ENCODE measurements at places on chromosomes 6 and 20.

GRCh38 chr6:3418496-3419060, 38.3 kb downstream of the SLC22A23 start:
- DNase-seq: no peak

DNA sequence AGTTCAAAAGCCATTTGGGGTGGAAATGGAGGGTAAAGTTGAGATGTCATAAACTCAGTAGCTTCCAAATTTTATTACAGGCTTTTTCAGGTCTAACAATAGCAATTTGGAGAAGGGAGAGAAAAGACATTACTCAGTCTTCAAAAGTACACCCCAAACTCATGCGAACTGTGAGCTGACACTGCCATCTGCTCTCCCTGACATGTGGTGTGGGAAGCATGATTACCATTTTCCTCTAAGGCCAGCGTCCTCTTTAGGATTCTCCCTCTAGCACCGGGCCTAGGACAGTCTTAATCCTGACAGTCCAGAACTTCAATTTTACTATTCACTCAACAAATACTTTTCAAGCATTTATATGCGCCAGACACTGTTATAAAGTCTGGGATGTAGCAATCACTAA, 536.0 kb upstream of the JARID2 start:
- DNase-seq: no peak

GRCh38 chr6:28207510-28208110, 17.5 kb upstream of the ZSCAN9 start:
- DNase-seq: peak; percentile 73

- no peak for DNase-seq
Observed at GRCh38 chr6:163994566-163994965, 580.0 kb downstream of the QKI start.

DNA sequence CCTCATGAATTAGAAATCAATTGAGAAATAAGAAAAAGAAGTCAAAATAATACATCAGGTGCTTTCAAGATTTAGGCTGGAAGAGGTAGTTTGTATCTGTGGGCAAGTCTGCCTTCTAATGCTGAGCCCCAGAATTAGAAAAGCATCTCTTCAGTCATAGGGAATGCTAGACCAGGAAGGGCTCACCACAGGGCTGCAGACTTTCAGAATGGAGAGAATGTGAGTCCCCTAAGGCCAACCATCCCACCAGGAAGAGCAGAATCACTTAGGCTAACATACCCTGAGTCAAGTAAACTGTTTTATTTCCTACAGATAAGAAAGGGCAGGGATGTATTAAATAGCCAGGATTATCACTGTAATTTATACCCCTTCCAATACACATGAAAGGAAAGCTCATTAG, 510.2 kb downstream of the RNF144B start:
- DNase-seq: no peak

DNA sequence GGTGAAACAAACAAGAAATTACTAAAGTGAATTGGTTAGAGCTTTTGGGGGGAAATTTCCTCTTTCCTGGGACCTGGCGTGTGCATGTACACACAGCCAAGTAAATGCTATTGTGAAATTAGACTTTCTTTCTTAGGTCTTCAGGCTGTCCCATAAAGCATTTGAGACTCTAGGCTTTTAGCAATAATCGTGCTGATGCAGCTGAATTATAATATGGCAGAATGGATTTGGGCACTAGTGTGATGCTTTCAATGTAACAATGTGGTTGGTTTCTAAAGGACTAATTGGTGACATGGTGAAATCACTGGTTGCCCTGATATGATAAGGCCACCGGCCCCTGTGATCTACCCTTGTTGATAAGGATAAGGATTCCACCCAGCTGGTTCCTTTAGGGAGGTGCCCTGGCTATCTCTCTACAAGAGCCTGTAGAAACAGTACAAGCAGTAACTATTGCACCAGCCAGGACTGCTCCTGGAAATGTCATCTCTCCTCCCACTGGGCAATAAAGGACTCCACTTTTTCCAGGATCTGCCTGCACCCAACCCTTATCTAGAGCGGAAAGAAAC, 164.1 kb downstream of the TFAP2A start:
- no peak for DNase-seq

GRCh38 chr6:154865291-154865690, 129.8 kb upstream of the TIAM2 start:
- no peak for DNase-seq

DNA sequence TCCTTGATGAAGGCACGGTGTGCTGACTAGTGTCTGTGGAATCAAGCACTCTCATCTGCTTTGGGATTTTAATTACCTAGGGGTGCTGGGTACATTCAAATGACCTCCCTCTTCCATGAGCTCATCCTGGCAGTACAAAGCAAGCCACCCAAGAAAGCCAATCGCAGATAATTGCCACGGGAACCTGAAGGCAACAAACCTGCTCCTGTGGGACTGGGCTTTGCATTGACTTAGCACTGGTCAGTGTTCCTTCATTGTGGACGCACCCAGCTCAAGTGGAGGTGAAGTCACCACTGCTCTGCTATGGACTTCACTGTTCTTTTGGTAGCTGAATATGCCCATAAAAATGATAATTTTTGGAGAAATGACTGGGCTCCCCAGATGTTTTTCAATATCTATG, 261.6 kb upstream of the FERMT1 start:
- no peak for DNase-seq

GRCh38 chr20:57231951-57232428, 34.5 kb downstream of the BMP7 start:
- DNase-seq: no peak

DNA sequence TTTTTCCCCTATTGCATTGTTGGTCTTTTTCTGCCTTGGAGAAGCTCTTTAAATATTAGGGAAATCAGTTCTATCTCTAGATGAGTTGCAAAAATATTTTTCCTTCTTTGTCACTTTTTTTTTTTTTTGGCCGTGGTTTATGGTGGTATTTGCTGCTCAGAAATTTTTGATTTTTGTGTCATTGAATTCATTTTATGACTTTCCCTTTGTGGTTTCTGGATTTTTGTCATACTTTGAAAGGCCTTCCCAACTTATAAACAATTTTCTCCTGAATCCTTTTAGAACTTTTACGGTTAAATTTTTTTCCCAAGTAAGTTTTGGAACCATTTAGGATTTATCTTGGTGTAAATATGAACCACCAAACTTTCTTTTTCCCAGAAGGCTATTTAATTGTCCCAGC, 145.6 kb downstream of the GJA10 start:
- no peak for DNase-seq

DNA sequence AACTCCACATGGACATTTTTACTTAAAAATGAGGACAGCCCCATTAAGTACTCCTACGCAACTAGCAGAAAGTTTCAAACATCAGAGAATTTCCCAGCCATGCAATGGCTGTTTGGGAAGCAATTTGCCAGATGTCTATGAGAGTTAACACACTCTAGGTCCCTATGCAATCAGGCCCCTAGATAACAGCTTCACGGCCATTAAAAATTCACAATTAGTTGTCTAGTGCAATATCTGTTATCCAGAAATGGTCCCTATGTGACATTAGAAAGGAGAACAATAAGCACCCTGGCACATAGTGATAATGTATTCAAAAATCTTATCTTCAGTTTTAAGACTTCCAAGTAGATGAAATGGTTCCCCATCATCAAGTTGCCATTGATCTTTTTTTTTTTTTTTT, 174.3 kb upstream of the NRSN1 start:
- DNase-seq: no peak

- DNase-seq: no peak
Observed at GRCh38 chr6:25138934-25139415, 140.2 kb upstream of the CARMIL1 start.

DNA sequence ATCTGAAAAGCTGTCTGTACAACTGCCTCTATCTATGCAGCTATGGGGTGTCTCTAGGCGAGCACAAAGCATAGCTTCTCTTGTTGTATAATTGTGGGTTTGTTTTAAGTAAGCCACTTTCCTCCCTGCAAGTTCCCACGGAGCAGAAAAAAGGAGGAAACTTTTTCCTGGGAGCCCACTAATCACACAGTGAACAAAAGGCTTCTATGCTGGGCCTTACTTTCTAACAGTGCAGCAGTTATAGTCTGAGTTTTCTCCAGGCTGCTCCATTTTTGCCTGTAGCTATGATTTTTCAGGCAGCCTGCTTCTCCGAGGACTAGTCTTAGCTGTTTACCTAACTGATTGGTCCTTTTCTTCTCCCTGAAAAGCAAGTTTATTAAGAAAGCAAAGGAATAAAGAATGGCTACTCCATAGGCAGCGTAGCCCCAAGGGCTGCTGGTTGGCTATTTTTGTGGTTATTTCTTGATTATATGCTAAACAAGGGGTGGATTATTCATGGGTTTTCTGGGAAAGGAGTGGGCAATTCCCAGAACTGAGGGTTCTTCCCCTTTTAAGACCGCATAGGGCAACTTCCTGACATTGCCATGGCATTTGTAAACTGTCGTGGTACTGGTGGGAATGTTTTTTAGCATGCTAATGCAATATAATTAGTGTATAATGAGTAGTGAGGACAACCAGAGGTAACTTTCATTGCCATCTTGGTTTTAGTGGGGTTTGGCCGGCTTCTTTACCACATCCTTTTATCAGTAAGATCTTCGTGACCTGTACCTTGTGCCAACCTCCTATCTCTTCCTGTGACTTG, 84.3 kb downstream of the OPRM1 start:
- DNase-seq: no peak

- DNase-seq: no peak
Observed at GRCh38 chr6:125923366-125923877, 33.1 kb upstream of the HINT3 start.

DNA sequence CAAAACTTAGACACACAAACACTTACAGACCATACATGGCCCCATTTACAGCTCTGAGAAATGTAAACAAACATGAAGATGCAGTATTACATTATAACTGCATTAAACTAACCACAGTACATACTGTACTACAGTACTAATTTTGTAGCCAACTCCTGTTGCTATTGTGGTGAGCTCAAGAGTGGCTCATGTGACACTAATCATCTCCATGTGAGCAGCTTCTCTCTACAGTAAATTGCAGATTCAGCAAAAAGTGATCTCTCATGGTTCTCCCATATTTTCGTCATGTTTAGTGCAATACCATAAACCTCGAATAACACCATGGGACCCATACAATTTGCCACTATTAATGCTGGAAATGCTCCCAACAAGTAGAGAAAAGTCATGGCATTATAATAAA, 860.4 kb downstream of the EPHA7 start:
- no peak for DNase-seq

- DNase-seq: no peak
Observed at GRCh38 chr6:168106633-168107005, 27.6 kb upstream of the FRMD1 start.

GRCh38 chr6:34986845-34987246, 97.8 kb downstream of the ANKS1A start:
- DNase-seq: peak; percentile 94

GRCh38 chr6:52946306-52946705, 36.8 kb upstream of the GSTA3 start:
- DNase-seq: no peak

GRCh38 chr6:18260448-18261106, 3.8 kb downstream of the DEK start:
- DNase-seq: no peak

DNA sequence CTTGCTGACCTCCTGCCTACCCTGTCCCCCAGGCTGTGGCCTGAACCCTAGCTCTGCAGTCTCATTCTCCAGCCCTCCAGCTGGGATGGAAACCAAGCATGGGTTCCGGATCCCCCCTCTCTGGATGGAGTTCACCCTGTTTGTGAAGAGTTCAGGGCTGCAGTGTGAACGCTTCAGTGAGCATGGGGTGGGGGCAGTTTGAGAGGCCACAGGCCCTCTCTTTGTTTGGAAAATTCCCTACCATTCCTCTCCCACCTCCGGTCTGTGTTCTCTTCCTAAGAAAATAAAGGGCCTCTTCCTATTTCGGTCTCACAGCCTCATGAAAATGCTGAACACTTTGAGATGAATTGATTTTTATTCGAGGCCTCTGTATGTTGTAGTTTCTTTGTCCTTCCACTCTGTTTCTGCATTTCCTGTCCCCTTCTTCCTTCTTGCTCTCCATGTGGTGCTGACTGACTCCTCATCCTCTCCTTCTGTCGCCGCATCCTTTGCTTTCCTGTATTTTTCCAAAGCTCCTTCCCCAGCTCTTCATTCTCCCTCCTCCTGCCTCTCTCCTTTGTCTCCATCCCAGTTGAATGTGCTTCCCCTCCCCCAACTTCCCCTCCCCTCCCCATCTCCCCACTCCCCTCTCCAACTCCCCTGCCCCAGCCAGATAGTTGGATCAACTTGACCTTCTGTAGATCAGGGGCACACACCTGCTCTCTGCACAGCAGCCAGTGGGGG, 2.4 kb upstream of the KCNK5 start:
- DNase-seq: peak; percentile 67

- DNase-seq: peak; percentile 63
Observed at GRCh38 chr6:14758421-14759081, 487.3 kb upstream of the JARID2 start.

DNA sequence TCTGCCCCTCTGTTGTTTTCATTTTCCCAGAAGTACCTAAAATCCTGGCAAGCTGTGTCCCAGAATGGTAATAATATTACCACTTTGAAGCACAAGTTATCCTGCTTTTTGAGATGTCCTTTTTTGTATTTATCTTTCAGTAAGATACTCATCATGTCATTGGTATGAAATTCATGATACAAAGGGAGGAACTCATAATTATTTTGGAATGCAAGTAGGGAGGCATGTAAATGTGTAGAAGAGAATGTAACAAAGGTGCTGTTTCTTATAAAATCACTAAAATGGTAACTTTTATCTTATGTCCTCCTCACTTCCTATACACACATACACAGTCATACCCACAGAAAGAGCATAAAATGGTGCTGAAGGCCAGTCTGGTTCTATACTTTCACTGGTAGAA, 109.9 kb downstream of the CD2AP start:
- DNase-seq: no peak

GRCh38 chr6:112433457-112433856, 86.3 kb downstream of the RFPL4B start:
- DNase-seq: no peak

- DNase-seq: peak; percentile 15
Observed at GRCh38 chr6:83600459-83600858, 88.1 kb downstream of the PRSS35 start.

- no peak for DNase-seq
Observed at GRCh38 chr20:48849299-48849698, 21.5 kb upstream of the PREX1 start.

DNA sequence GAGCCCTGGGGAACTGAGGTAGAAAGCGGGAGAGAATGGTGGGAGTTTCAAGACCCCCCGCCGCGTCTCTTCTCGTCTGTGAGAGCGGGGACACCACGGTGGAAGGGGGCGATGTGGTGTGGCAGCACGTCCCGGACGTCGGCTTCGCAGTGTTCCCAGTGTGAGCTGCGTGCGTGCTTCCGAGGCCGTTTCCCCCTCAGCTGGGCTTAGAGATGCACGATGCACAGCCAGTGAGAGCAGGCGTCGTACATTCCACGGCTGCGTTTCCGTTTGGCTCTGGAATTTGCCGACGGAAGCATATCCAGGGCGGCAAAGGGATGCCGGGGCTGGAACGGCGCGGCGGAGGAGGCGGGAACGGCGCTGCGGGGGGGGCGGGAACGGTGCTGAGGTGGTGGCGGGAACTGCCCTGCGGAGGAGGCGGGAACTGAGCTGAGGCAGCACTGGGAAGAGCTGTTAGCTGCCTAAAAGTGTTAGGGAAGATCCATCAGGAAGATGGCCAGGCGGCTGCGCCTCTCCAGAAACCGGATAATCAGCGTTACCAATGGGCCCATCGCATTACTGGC, 37.7 kb downstream of the KIF25 start:
- peak; percentile 88 for DNase-seq
